ENCODE measurements at places on chromosomes 7 and 10.

- DNase-seq, result no peak
These were observed 100.6 kb downstream of the DLG5 start for GRCh38 chr10:77825965-77826364.

DNA sequence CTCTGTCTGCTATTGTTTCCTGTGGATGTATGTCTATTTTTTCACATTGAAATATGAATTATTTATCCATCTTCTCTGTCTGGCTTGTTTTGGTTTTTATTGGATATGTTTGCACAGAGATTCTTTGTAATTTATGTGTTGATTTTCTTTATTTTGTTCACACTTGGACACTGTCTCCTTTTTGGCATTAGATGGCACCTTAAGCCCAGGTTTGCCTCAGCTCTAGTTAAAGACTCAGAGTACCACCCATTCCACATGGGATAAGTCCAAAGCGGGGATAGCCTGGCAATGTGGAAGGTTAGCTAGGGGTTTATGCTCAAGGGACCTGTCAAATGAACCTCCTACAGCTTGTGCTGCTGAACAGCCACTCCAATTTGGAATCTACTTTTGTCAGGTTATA is 14.1 kb downstream of the FEZF1 start:
- DNase-seq, result no peak

DNA sequence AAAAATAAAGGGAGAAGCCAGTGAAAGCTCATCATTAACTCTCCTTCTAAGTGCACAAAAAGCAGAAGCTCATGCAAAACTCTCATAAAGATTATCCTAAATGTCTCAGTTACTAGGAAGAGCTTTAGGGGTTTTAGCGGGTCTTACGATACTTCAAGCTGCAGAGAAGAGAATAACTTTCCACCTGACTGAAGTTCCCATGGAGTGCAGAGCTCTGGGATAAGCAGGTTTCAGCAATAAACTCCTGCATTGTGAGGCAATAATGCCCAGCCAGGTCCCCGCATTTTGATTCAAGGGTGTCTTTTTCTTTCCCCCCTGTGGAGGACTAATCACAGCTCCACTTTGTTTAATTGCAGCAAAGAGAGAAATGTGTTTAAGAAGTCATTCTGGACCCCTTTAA is 241.9 kb upstream of the SP8 start:
- no peak for DNase-seq

DNA sequence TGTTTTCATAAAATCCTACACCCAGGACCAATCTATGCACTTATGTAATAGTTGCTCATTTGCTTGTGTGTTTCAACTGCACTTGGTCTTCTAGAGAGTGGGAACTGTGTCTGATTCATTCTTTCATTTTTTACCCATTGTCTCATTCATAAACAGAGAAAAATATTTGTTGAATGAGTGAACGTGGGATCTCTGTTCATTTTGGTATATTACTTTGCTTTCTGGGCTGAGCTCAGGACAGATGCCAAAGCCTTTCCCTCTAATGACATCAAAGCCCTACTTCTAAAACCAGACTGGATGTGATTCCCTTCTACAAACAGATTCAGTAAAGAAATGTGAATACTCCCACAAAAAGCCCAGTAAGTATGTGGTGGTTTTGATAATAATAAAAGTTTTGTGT is 145.2 kb downstream of the ST7 start:
- DNase-seq, result no peak

DNA sequence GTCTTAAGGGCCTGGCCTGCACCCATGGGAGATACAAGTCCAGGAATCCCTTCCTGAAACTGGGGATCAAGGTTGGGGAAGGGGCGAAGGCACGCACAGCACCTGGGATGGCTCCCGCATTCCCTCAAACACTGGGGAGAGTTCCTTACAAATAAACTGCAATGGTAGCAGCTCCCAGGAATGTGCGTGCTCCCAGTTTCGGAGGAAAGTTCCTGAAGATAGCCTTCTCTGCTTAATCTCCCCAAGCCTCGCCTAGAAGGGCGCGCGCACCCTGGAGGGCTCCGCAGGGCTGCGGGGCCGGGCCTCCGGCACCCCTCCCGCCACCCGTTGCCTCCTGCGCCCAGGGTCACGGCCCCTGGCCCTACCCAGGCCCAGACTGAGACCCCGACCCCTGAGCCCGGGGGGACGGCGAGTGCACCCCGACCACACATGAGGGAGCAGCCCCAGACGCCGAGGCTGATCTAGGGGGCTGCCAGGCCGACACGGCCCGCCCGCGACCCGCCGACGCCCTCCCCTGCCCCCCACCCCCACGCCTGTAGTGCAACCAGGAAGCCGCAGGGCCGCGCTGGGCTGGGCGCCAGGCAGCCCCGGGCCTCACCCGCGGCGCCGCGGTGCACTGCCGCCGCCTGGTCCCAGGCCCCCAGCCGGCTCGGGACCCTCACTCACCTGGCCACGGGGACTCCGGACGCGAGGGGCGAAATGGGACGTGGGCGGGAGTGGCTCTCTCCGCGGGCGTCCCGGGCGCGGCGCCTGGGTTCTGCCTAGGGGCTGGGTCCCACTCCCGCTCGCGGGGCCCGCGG is 460 bp downstream of the ANXA11 start:
- peak; percentile 42 for DNase-seq

Data from activated CD4-positive, alpha-beta T cell treated with anti-CD3 and anti-CD28 coated beads for 48 hours (primary cell).